ENCODE measurements at places on chromosomes 7 and 10. TPM values are rescaled to one million over a fixed set of nuclear protein-coding genes. Genes with fewer than 3 reads are reported as not detected.

DNAJC12 gene
- 11.3 TPM for total RNA-seq

NODAL gene
- not detected for total RNA-seq

CYP2C9 gene
- not detected for total RNA-seq

SYT15B gene
- 0.83 TPM for total RNA-seq

BTBD16 gene
- total RNA-seq = not detected

CH25H gene
- total RNA-seq = 3.8 TPM

MSMB gene
- total RNA-seq = not detected

DNA sequence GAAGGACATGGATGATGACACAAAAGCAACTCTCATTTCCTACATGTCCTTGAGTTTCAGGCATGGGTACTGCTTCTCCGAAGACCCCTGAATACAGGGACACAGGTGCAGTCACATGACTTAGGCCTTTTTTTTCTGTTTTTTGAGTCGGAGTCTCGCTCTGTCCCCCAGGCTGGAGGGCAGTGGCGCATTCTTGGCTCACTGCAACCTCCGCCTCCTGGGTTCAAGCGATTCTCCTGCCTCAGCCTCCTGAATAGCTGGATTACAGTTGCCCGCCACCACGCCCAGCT is 26.8 kb downstream of the IFT22 start:
- DNase-seq = no peak
- H3K27me3 ChIP-seq = no peaks in the 10 kb centered on the region
- H3K27ac ChIP-seq = no peak overlapping the region

DNA sequence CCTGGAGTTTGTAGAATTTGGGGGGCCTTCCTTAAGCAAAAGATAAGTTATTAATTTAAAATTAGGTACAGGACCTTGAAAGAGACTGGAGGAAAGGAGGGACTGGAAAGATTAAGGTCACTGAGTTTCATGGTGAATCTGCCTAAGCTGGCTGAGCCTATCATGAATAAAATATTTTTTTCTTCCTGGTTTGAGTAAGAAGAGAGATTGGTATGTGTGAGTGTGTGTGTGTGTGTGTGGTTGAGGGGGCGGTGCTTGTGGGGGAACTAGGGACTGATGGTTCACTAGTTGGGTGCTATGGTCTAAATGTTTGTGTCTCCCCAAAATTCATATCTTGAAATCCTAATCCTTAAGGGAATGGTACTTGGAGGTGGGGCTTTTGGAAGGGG is 142.5 kb upstream of the PRKCQ start:
- H3K4me1 ChIP-seq = no peaks in the 10 kb centered on the region
- no peaks in the 10 kb centered on the region for H3K36me3 ChIP-seq
- no peaks in the 10 kb centered on the region for H3K27me3 ChIP-seq
- no peak overlapping the region for H3K4me3 ChIP-seq
- DNase-seq = no peak

DNA sequence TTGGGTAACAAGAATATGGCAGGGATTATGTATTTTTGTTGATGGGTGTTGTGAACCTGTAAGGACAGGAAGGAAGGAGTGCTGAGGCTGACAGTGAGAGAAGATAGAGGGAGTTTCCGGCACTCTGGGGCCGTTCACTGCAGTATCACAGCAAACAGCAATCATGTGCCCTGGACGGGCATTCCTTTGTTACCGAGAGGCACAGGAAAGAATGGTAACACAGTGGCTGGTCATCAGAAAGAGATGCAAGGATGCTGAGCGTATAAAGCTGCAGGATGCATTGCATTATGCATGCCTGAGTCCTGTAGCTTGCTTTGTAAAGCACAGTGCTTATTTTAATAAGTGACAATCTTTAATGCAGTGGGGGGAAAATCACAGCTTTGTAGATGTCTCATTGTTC is 286.8 kb downstream of the RPS24 start:
- no peak overlapping the region for H3K4me3 ChIP-seq
- H3K27me3 ChIP-seq = no peaks in the 10 kb centered on the region
- no peak for DNase-seq

- peaks cover 12% of the 10 kb centered on the region for H3K4me1 ChIP-seq
- DNase-seq = no peak
- H3K27ac ChIP-seq = no peak overlapping the region
- H3K27me3 ChIP-seq = no peaks in the 10 kb centered on the region
- no peak overlapping the region for H3K4me3 ChIP-seq
Measured at GRCh38 chr10:77415313-77415960, 222.2 kb downstream of the KCNMA1 start.

DNA sequence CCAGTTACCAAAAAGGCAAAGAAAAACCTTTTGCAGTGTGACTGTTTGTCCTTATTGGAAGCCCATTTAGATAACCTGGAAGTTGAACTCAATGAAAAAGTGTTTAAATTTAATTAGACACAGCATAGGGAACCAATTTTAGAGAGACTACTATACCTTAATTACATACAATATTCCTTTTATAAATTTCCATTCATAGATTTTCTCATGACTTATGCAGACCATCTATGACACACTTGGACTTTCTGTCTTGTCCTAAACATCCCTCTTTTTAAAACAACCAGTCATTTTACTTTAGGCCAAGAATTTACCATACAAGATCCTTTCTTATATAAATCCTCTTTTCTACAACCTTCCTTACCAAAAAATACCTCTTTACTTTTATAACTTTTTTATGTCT is 61.6 kb downstream of the MTURN start:
- H3K4me3 ChIP-seq = no peak overlapping the region
- no peaks in the 10 kb centered on the region for H3K27me3 ChIP-seq
- DNase-seq = no peak
- no peaks in the 10 kb centered on the region for H3K4me1 ChIP-seq
- no peak overlapping the region for H3K27ac ChIP-seq
- no peaks in the 10 kb centered on the region for H3K36me3 ChIP-seq

DNA sequence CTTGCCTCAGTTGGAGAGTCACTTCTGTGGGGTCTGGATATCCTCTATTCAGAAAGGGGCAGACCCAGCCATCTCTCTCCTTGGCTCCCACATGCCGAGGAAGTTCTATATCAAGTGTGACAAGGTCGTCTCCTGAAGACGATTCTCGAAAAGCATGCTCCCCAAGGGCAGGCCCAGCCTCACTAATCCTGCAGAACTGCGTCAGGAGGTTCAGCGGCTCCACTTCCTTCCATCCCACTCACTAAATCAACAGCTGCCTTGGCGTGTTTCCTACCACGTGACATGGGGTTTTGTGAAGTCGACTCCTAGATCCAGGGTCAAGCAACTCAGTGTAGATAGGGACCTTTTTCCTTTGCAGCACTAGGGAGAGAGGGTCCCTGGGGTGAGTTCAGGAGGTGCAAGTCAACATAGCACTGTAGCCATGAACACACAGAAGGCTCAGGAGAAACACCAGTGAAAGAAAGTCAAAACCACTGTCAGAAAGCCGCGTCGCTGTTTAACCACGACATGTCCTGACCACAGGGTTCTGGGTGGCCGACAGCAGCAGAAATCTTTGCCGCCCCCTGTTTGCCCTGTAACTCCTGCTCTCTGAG is 156.4 kb downstream of the PRPF18 start:
- H3K4me1 ChIP-seq = no peaks in the 10 kb centered on the region
- no peaks in the 10 kb centered on the region for H3K36me3 ChIP-seq
- H3K27me3 ChIP-seq = no peaks in the 10 kb centered on the region
- H3K27ac ChIP-seq = no peak overlapping the region
- H3K4me3 ChIP-seq = no peak overlapping the region

DNA sequence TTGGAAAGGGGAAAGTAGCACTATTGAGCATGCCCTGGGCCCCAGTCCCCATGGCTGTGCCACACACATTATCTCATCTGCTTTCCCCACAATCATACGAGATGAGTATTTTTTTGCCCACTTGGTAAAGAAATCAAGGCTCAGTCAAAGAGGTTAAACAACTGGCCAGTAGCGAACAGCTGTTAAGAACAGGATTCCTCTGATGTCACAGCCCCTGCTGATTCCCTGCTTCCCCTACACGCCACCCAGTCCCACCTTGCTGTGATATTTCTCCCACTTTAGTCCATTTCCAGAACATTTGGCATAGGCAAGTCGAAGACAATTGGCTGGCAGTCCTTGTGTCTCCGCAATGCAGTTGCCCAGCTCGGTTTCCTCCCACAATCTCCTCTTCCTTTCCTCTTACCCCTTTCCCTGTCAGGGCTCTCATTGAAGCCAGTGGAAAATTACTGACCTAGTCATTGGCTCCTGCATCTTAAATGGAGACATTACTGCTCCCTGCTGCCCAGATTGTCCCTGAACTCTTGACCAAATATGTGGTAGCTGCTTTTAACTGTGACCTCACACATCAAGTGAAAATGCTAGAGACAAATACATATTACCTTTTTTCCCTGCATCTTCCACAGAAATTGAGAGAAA is 56.5 kb upstream of the EEPD1 start:
- H3K4me3 ChIP-seq = no peak overlapping the region
- no peaks in the 10 kb centered on the region for H3K27me3 ChIP-seq
- no peaks in the 10 kb centered on the region for H3K36me3 ChIP-seq

GRCh38 chr10:21368022-21368582 is 157.4 kb downstream of the SKIDA1 start:
- peak overlapping the region; percentile 62 for H3K27ac ChIP-seq
- H3K36me3 ChIP-seq = no peaks in the 10 kb centered on the region
- H3K27me3 ChIP-seq = no peaks in the 10 kb centered on the region

DNA sequence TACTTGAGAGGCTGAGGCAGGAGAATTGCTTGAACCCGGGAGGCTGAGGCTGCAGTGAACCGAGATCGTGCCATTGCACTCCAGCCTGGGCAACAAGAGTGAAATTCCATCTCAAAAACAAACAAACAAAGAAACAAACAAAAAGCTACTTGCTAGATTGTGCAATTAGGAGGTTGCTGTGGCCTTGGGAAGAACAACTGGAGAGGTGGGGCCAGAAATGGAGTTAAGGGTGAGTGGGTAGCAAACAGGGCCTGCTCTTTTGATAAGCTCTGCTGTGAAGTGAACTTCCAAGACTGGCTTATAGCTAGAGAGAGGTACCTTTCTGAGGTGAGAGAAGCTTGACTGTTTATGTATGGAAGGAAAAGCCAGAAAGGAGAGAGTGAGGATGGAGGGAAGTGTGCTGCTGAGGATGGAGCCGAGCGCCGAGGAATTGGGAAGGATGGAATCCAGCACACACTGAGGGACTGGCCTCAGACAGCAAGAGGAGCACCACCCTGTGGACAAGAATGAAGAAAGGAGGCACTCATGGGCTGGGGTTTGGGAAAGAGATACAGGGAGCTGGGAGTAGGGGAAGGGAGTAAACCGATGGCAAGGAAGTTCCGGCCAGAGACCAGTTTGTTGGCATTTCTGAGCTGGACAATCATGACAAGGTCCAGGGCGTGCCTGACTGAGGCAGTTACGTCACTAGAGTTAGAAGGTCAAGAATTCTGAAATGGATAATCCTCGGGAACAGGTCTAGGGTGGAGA is 7.0 kb upstream of the RPEL1 start:
- no peak overlapping the region for H3K27ac ChIP-seq
- no peaks in the 10 kb centered on the region for H3K27me3 ChIP-seq
- H3K4me1 ChIP-seq = peaks cover 3% of the 10 kb centered on the region
- H3K36me3 ChIP-seq = no peaks in the 10 kb centered on the region

DNA sequence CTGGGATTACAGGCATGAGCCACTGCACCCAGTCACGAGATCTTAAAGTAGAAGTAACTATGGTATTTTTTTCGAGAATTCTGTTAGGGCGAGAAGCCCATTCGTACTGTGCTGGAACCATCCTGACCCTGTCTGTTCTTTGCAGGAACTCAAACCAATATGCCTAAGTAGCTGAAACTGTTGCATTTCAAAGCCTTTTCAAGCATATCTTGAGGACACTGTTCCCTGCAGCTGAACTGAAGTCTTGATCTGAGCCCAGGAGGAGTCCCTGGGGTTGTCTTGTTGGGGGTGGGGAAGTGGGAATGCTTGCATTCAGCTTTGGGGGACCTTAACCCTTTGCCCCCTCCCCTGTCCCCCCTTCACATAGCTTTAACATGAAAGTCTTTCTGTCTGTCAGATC is 61.5 kb downstream of the CUX1 start:
- no peaks in the 10 kb centered on the region for H3K27me3 ChIP-seq
- H3K4me1 ChIP-seq = peaks cover 18% of the 10 kb centered on the region

DNA sequence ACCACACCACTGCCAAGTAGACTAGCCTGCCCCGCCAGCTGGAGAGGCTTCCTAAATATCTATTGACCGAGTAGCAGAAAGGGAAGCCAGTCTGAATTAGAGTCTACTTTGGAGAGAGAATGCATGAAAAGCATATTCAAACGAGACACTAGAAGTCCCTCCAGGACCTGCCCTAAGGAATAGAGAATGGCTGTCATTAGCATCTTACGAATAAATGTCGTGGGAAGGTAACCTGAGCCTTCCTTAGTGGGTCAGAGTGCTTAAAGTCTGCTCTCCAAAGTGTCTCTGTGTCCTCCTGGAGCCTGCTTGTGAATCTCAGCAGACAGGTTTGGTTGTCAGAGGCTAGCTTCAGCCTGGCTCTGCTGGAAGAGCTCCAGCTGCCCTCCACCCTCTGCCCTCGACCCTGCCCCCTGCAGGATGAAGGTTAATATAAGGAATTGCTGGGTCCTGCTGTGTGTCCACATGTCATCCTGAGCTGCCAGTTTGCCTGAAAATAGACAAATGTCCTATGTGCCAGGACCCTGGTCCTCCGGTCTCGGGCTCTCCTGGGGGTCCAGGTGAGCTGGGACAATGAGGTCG is 33.4 kb downstream of the FAM241B start:
- DNase-seq = no peak
- H3K4me3 ChIP-seq = no peak overlapping the region
- H3K27me3 ChIP-seq = no peaks in the 10 kb centered on the region
- no peak overlapping the region for H3K27ac ChIP-seq

GRCh38 chr10:2263561-2263960 is 526.2 kb upstream of the ADARB2 start:
- H3K27ac ChIP-seq = no peak overlapping the region
- H3K4me1 ChIP-seq = no peaks in the 10 kb centered on the region
- DNase-seq = no peak
- H3K4me3 ChIP-seq = no peak overlapping the region

DNA sequence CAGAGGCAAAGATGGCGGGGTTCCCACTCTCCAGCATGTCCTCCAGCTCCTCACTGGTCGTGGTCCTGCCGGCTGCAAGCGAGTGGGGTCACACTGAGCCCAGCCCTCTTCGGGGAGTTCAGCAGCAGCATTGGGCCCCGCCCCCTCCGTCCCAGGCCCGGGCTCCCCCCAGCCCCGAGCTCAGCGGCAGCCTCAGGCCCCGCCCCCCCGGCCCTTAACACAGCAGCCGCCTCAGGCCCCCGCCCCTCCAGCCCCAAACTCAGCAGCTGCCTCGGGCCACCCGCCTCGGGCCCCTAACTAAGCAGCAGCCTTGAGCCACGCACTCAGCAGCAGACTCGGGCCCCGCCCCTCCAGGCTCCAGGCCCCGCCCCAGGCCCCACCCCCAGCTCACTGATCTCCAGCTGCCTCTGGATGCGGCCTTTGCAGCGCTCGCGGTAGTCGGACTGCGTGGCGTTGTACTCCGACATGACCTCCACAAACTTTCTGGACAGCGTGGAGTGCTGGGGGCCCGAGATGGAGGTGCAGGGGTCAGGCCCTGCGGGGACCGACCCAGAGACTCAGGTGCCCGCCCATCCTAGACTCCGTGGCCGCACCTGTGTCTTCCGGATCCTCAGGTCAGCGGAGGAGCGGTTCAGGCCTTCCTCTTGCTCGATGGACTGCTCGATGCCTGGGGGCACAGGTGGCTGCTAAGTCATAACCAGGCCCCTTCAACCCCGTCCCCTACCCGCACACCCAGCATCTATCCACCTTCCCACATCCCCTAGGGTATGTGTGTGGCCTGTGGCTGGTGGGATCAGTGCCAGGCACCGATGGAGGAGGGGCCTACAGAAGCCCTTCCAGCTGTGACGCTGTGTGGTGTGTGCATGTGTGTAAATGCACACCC is 15.5 kb downstream of the STX1A start:
- H3K27ac ChIP-seq = no peak overlapping the region
- peak; percentile 86 for DNase-seq
- no peaks in the 10 kb centered on the region for H3K36me3 ChIP-seq
- H3K4me1 ChIP-seq = peaks cover 12% of the 10 kb centered on the region
- peak overlapping the region; percentile 28 for H3K4me3 ChIP-seq
- no peaks in the 10 kb centered on the region for H3K27me3 ChIP-seq
